Stimulated activated CD4-positive, alpha-beta T cell treated with anti-CD3 and anti-CD28 coated beads, Interleukin-12 subunit alpha, Interleukin-12 subunit beta, amount 100 ng/mL, for 48 hours (primary cell): ENCODE measurements at places on chromosomes 7 and 10.

GRCh38 chr10:70811881-70812280 is 3.9 kb upstream of the SGPL1 start:
- DNase-seq, result no peak

DNA sequence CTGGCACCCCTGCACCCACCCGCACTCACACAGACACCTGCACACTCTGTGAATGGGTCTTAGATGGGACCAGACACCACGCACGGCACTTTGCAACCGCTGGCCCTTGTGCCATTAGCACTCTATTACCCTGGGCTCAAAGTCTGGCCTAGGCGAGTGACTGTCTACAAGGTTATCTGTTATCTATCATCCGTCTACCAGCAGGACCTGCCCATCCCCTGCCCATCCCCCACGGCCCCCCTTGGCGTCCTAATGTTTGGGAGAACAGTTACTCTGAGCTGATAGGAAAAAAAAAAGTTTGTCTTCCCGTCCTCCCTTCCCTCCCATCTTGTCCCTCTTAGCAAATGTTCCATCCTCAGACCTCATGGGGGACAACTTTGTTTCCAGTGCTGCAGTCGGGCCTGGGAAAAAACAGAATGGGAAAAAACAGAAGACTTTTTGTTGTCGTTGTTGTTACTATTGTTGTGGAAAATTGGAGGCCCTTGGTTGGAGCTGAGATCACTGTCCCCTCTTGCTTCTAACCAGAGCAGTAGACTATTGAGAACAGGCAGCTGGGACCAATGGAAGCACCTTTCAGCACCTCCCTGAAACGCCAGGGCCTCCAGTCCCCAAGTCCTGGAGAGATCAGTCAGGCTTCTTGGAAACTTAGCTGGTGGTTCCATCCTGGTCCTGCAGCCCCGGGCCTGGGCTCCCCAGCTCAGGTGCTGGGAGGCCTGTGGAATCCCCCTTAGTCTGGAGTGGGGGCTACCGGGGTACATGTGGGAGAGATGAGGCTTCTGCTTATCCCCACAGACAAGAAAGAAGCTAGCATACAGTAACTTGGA is 12.2 kb downstream of the UNCX start:
- no peak for DNase-seq

- DNase-seq, result no peak
Measured at GRCh38 chr7:128235471-128235870, 5.6 kb upstream of the LEP start.

- peak; percentile 4 for DNase-seq
Measured at GRCh38 chr10:4234661-4235060, 449.7 kb upstream of the KLF6 start.

GRCh38 chr7:32142649-32143048 is 72.4 kb upstream of the PDE1C start:
- no peak for DNase-seq

DNA sequence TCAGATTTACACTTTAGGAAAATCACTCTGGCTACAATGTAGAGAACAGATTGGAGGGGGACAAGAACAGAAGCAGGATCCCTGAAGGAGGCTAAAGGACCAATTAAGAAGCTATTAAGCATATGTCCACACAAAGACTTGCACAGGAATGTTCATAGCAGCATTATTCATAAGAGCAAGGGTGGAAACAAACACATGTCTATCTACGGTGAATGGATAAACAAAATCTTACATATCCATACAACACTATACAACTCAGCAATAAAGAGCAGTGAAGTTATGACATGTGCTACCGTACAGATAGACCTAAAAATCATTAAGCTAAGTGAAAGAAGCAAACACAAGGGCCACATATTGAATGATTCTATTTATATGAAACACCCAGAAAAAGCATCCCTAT is 10.4 kb downstream of the CHCHD3 start:
- no peak for DNase-seq

DNA sequence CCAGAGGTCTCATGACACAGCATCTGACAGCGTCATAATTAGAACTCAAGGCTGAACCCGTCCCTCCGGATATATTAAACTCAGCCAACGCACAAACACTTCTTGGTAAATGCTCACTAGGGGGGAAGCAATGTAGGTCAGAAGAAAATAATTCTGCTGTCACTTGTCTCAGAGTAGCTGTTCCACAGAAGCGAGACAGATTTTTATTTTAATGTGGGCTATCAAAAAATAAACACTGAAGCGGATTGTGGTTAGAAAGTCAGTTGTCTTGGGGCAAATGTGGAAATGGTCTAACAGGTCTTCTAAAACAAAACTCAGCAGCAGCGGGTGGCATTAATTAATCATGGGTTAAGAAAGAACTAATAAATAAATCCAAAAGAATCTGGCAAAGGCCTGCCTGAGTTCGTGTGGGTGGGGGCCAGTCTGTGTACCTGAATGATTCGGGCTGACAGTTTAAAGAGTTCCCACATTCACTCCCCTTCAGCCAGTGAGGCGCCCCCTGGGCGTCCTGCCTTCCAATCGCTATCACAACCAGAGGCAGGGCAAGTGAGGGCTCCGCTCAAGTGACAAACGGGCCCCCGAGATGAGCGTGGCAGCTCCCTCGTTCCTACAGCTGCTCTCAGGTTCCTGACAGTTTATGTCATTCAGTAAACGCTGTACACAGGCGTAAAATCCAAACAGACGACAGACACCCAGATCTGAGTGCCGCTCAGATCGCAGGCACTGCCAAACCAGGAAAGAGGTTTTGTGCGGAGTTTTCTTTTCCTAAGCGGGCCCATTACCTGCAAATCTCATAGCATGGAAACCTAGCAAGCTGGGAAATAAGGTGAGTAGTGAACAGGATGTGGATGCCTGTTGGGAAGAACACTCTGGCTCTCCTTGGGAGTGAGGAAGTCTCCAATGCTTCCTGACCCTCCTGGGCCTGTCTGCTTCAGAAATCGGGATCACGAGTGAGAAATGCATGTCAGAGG is 52.9 kb downstream of the NRAP start:
- no peak for DNase-seq

DNA sequence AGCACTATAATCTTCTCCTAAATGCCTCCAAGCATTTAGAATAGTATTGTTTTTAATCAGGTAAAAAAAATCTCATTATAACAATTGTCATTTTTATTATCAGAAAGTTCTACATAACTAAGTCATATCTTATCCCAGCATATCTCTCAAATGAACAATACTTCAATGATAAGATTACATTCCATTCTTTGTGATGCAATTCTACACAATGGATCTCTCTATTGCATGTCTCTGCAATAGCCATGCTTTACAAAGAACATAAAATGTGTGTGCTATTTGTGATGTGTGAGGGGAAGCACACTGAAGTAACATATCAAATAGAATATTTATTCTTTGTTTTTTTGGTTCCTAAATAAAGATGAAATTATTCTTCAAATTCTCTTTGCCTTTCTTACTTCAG is 195.7 kb downstream of the TSPAN12 start:
- no peak for DNase-seq

DNA sequence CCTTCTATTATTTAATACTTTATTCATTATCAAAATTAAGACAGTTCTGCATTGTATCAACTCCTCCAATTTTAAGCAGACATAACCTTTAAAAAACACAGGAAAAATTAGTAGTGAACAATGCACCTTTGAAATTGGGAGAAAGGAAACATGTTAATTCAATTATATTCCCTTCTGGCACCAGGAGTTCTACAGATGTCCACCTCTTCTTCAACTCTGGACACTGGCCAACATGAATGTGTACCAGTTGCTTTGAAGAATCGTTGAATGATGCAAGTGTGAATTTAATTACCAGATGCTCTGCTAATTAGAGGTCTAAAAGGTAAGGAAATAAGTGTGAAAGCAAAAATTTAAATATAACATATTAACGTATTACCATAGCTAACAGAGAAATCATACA is 206.7 kb upstream of the IGFBP3 start:
- DNase-seq, result no peak

DNA sequence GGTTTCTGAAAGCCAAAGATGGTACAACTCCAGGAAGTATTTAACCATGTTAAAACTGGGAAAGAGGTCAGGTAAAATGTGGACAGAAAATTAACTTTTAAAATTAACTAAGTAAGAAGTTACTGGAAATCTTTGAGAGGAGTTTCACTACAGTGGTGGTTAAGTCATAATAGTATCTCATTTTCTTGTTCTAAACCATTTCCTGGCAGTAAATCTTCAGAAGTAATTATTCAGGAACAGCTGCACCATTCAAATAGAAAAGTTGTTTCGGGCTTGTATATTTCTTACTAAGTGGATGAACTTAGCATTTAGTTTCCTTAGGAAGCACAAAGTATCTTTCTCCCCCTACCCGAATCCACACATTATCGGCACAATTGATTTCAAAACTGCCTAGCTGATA is 27.1 kb downstream of the COPG2 start:
- no peak for DNase-seq

DNA sequence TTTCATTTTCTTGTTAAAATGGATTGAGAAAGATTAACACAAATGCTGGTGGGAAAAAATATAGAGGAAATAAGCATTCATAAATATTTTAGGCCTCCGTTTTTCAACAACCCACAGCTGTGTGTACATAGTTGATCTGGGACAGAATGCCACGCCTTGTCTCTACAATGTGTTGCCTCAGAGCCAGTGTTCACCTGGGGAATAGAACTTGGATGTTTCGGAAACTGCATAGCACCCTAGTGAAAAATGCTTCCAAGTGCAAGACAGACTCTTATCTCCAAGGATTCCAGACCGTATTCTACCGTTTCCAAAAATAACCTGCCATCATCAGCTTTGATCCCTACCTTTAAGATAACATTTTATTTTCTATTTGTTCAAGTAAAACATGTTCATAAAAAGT is 260.9 kb downstream of the SDK1 start:
- no peak for DNase-seq

GRCh38 chr7:46786995-46787394 is 794.9 kb downstream of the TNS3 start:
- no peak for DNase-seq

GRCh38 chr10:127337801-127338200 is 141.4 kb upstream of the INSYN2A start:
- DNase-seq, result no peak

DNA sequence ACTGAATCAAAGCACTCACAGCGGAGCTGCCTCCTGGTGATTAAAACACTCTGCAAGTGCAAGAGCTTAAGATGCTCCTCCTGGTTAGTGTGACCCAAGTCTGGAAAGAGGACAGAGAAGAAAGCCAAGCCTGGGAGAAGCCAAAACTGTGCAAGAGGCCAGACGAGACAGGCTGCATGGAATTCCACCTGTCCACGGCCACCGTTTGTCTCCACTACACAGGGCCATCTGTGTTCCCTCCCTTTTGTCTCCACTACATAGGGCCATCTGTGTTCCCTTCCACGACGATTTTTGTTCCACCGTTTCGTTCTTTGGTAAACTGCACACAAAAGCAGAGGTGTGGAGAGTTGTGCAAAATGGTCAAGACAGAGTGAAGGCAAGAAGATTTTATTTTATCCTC is 233.0 kb downstream of the DIP2C start:
- DNase-seq, result no peak

GRCh38 chr10:125192620-125193019 is 32.3 kb upstream of the CTBP2 start:
- DNase-seq, result no peak

DNA sequence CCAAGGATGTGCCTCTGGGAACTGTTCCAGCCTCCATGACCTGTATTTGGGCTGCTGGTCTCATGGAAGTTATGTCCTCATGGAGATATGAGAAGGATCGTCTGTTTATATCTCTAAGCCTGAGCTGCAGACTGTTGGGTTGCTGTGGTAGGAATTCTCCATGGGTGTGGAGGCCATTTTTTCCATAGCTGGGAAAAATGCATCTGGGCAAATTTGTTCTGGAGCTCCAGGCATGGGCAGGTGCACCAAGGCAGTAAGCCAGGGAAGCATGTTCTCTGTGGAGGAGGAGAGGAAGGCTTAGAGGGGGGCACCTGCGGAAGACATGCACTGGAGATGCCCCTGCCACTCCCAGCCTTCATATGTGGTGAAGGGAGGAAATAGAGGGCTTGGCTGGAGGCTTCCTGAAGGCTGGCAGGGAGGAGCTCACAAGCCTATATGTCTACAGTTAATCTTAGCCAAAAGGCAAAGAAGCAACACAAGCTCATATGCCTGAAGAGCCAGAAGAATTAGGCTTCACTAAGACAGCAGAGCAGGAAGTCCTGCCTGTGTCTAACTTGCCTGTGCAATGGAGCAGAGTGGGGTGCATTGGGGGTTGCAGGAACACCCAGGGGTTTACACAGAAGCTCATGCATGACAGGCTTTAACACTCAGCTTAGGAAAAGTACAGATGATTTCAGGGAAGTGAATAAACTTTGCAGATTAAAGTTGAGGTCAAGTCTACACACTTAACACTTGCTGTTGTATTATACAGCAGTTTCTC is 35.1 kb upstream of the CXCL12 start:
- DNase-seq, result no peak

- DNase-seq, result no peak
Measured at GRCh38 chr10:7498111-7498510, 87.3 kb upstream of the SFMBT2 start.

DNA sequence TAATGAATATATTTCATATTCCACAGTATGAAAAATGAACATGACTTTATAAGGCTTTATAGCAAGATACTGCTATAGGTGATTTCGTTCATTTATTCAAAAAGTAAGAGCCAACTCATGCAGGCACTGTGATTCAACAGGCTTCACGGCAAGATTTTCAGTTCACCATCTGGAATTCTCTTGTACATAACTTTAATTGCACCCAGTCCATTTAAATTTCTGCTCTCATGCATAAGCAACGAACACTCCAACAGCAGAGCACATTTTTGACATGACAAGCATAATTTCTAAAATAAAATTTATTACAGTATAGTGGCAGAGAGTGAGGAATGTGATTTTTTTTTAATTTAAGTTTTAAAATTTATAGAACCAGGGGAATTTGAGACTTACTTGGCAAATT is 436.1 kb downstream of the PHTF2 start:
- DNase-seq, result no peak

- no peak for DNase-seq
Measured at GRCh38 chr10:13298748-13299436, 972 bp downstream of the PHYH start.

GRCh38 chr7:128110641-128111364 is 79.6 kb upstream of the LRRC4 start:
- no peak for DNase-seq

- no peak for DNase-seq
Measured at GRCh38 chr7:28771906-28772622, 186.1 kb downstream of the TRIL start.

DNA sequence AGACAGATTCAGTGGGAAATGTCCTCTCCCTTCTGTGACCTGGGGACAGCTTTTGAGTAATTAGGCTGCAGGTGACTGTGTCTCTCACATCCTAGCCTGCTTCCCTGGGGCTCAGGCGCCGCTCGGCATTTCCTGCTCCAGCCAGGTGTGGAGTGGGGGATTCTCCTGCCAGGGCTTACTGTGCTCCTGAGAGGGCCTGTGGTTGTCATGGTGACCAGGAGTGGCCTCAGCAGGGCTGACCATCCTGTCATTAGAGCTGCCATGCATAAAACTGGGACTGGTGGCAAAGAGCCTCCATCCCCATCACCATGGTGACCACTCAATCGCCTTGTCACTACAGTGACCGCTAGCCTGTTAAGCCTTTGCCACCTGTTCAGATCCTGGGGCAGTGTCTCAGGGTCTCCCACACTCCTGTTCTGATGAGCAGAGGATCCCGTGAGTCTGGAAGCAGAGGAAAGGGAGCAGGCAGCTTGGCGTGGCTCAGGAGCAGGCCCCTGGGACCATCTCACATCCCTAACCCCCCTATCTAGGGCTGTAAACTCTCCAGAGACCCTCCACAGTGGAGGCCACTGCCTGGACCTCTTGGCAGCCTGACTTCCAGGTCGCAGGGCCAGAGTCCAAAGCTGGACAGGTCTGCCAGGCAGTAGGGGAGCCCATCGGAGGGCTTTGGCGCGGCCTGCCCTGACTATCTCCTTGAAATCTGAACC is at the start of gene GCK:
Gene GCK (minus strand): TSS at position 154 of the 707 bp plus-strand sequence. CDS start 486 bp downstream, outside the sequence.
- no peak for DNase-seq

- no peak for DNase-seq
Measured at GRCh38 chr7:111226800-111227199, 135.9 kb downstream of the LRRN3 start.
